ENCODE measurements at places on chromosomes 12 and 14. TPM values are rescaled to one million over a fixed set of nuclear protein-coding genes. Genes with fewer than 3 reads are reported as not detected.
A peak's percentile ranks its signal among the peaks of the same experiment; 100 is the strongest.

DNA sequence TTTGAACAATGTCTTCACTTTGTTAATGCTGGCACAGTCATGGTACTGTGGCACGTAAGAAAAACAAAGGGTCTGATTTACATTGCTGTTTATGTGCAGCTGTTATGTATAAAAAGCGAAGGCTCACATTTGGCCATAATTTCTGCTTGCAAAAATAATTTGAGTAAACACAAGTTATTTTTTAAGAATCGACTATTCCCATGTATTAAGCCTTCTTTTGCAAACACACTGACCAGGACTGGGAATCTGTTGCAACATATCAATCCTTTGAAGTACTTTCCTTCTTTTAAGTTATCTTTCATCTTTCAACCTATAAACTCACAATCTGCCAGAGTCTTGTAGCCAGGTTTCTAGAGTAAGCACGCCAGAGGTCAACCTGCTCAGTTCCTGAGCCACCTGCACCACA is 145.4 kb upstream of the BMP4 start:
- H3K36me3 ChIP-seq: no peaks in the 10 kb centered on the region
- H3K4me1 ChIP-seq: no peaks in the 10 kb centered on the region
- no peak overlapping the region for H3K27ac ChIP-seq

GRCh38 chr12:16613199-16613598 is 7.2 kb upstream of the LMO3 start:
- peaks cover 16% of the 10 kb centered on the region for H3K27me3 ChIP-seq
- H3K4me3 ChIP-seq: no peak overlapping the region
- H3K27ac ChIP-seq: no peak overlapping the region
- no peaks in the 10 kb centered on the region for H3K4me1 ChIP-seq
- no peaks in the 10 kb centered on the region for H3K36me3 ChIP-seq

DNA sequence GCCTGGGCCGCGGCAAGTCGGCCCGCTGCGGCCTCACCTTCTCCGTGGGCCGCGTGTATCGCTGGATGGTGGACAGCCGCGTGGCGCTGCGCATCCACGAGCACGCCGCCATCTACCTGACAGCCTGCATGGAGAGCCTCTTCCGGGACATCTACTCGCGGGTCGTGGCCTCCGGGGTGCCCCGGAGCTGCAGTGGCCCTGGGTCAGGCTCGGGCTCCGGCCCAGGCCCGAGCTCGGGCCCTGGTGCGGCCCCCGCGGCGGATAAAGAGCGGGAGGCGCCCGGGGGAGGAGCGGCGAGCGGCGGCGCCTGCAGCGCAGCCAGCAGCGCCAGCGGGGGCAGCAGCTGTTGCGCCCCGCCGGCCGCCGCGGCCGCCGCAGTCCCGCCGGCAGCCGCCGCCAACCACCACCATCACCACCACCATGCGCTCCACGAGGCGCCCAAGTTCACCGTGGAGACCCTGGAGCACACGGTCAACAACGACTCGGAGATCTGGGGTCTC is 226.2 kb upstream of the CRY1 start:
- DNase-seq: peak; percentile 27
- H3K27me3 ChIP-seq: peaks cover 22% of the 10 kb centered on the region
- peaks cover 46% of the 10 kb centered on the region for H3K4me1 ChIP-seq
- peak overlapping the region; percentile 82 for H3K4me3 ChIP-seq

- no peak overlapping the region for H3K4me3 ChIP-seq
- no peaks in the 10 kb centered on the region for H3K4me1 ChIP-seq
- peaks cover 1% of the 10 kb centered on the region for H3K27me3 ChIP-seq
- DNase-seq: no peak
- no peak overlapping the region for H3K27ac ChIP-seq
Measured at GRCh38 chr12:3603576-3603975, 112.6 kb downstream of the PRMT8 start.

- no peak overlapping the region for H3K27ac ChIP-seq
- H3K27me3 ChIP-seq: peaks cover 82% of the 10 kb centered on the region
- no peaks in the 10 kb centered on the region for H3K36me3 ChIP-seq
Measured at GRCh38 chr14:20631023-20631879, 10.2 kb downstream of the OR6S1 start.

- no peaks in the 10 kb centered on the region for H3K4me1 ChIP-seq
- DNase-seq: no peak
- H3K27ac ChIP-seq: no peak overlapping the region
- no peaks in the 10 kb centered on the region for H3K36me3 ChIP-seq
- H3K27me3 ChIP-seq: no peaks in the 10 kb centered on the region
Measured at GRCh38 chr14:101506211-101506925, 54.9 kb upstream of the DIO3 start.

DNA sequence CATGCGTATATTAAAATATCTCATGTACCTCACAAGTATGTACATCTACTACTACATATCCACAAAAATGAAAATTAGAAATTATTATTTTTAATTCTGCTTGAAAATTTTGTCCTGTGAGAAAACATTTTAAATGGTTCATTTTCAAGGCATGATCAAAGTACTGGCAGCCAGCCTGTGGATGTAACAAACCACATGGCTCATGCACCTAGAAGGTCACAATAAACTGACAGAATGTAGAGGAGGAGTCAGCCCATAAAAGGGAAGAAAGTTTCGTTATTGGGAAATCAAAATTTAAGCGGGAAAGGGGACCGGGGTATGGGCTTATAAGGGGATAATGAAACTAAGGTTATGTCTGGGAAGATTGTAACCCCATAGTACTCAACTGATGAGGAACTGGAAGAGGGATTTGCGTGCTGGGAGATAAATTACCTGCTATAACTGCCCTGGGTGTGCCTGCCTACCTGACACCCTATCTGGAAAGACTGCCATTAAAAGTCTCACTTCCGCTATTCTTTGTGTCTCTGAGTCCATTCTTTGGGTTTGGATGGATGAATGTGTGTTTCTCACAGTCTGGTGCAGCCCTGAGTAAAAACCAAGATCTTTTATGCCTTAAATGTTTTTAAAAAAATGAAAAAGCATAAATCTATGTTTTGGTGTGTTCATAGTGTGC is 62.2 kb upstream of the PCED1B start:
- no peaks in the 10 kb centered on the region for H3K36me3 ChIP-seq
- H3K4me3 ChIP-seq: no peak overlapping the region
- peaks cover 11% of the 10 kb centered on the region for H3K27me3 ChIP-seq
- no peak for DNase-seq
- H3K4me1 ChIP-seq: no peaks in the 10 kb centered on the region
- H3K27ac ChIP-seq: no peak overlapping the region

DNA sequence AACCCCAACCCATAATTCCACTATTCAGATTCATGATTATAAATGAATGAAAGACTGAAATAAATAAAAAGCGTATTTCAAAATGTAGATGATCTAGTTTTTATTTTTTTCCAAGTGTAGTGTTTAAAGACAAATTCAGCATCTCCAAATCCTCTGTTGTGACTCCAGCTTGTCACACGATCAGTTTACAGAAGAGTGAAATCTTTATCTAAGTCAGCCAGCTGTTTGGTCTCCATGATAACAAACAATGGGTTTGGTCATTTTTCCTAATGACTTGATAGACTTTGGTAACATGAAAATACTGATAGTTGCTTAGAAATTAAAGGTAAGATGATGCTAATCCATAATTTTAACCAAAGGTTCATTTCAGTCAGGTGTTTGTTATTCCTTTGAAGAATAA is 114.5 kb upstream of the RASSF8 start:
- H3K4me1 ChIP-seq: no peaks in the 10 kb centered on the region
- DNase-seq: no peak
- no peaks in the 10 kb centered on the region for H3K27me3 ChIP-seq
- H3K36me3 ChIP-seq: no peaks in the 10 kb centered on the region
- no peak overlapping the region for H3K27ac ChIP-seq

GRCh38 chr12:10634427-10634826 is 21.0 kb upstream of the MAGOHB start:
- no peak overlapping the region for H3K4me3 ChIP-seq
- no peak overlapping the region for H3K27ac ChIP-seq
- no peak for DNase-seq
- H3K27me3 ChIP-seq: peaks cover 18% of the 10 kb centered on the region
- H3K36me3 ChIP-seq: no peaks in the 10 kb centered on the region

GRCh38 chr14:61103541-61104339 is 122.7 kb downstream of the SLC38A6 start:
- no peak overlapping the region for H3K4me3 ChIP-seq
- peak overlapping the region; percentile 65 for H3K27ac ChIP-seq
- DNase-seq: no peak
- H3K27me3 ChIP-seq: no peaks in the 10 kb centered on the region
- H3K36me3 ChIP-seq: no peaks in the 10 kb centered on the region

DNA sequence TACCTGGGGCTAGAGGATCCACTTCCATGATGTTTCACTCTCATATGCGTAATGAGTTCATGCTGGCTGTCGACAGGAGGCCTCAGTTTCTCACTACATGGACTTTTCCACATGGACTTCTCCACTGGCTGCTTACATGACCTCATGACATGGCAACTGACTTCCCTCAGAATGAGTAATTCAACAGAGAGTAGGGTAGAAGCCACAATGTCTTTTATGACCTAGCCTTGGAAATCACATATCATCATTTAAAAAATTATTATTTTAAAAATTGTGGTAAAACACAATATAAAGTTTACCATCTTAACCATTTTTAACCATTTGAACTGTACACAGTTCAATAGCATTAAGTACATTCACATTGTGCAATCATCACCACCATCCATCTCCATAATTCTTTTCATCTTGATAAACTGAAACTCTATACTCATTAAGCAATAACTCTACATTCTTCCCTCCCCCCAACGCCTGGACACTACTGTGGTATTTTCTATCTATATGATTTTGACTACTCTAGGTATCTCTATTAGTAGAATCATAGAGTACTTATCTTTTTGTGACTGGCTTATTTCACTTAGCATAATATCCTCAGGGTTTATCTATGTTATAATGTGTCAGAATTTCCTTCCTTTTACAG is 144.5 kb downstream of the TGFB3 start:
- H3K27me3 ChIP-seq: no peaks in the 10 kb centered on the region
- H3K27ac ChIP-seq: no peak overlapping the region
- H3K36me3 ChIP-seq: peaks cover 34% of the 10 kb centered on the region
- DNase-seq: no peak

DNA sequence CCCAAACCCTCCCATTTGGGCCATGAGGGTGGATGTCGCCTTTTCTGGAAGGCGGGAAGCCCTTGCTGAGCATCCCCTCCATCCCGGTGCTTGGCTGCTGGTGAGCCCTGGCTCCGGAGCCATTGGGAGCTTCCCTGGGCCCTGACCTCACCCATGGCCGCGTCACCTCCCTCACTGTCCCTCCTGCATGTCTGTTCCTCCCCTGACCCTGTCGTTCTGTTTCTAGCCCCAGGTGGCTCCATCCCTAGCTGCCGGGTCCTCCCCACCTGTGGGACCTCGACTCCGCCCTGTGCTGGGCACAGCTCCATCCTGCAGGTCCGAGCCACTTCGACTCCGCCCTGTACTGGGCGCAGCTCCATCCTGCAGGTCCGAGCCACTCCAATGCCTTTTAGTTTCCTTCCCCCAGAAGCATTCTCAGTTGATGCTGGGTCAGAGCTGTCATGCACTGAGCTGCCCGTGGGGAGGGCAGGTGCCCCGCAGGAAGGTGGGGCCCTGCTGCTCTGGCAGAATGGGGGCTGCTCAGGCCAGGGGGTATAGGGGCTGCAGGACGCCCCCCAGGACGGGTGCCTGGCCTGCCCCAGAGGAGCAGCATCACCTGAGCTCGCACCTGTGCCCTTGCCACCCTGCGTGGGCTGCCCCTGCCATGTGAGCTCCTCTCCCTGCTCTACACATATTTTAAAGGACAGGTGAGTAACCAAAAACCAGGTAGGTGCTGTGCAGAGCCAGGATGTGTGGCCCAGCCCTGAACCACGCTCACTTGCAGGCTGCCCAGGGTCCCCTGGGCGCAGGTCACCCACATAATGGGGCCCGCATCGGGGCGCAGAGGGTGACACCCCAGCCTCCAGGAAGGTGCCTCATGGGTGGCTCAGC is 19.0 kb downstream of the NOC4L start:
- DNase-seq: no peak
- no peaks in the 10 kb centered on the region for H3K36me3 ChIP-seq
- H3K27ac ChIP-seq: no peak overlapping the region
- no peak overlapping the region for H3K4me3 ChIP-seq
- peaks cover 22% of the 10 kb centered on the region for H3K4me1 ChIP-seq

- no peaks in the 10 kb centered on the region for H3K36me3 ChIP-seq
- no peak overlapping the region for H3K4me3 ChIP-seq
- H3K27me3 ChIP-seq: peaks cover 3% of the 10 kb centered on the region
- H3K27ac ChIP-seq: no peak overlapping the region
- peaks cover 6% of the 10 kb centered on the region for H3K4me1 ChIP-seq
- DNase-seq: no peak
Measured at GRCh38 chr12:2503762-2504161, 291.0 kb upstream of the FKBP4 start.

- no peak overlapping the region for H3K4me3 ChIP-seq
- no peak for DNase-seq
- peak overlapping the region; percentile 92 for H3K27ac ChIP-seq
Measured at GRCh38 chr12:12528361-12529270, 34.0 kb downstream of the DUSP16 start.

GRCh38 chr12:67765776-67766766 is 117.5 kb downstream of the DYRK2 start:
- no peaks in the 10 kb centered on the region for H3K36me3 ChIP-seq
- no peak overlapping the region for H3K4me3 ChIP-seq
- H3K4me1 ChIP-seq: no peaks in the 10 kb centered on the region
- H3K27me3 ChIP-seq: no peaks in the 10 kb centered on the region
- no peak for DNase-seq

Gene ATG101
- 28.3 TPM for total RNA-seq

Gene ASPG
- total RNA-seq: not detected

Gene RAD52
- total RNA-seq: 19.4 TPM

Data from activated CD4-positive, alpha-beta T cell treated with anti-CD3 and anti-CD28 coated beads, Interleukin-2, amount 10 ng/mL, durations not matched to agents 7 days and 5 days (primary cell).